ENCODE measurements at places on chromosomes 13 and 19. TPM values are rescaled to one million over a fixed set of nuclear protein-coding genes. Genes with fewer than 3 reads are reported as not detected.

Gene ZNF763
- 15.7 TPM for total RNA-seq

Gene IZUMO1
- not detected for total RNA-seq

Gene SLC25A41
- total RNA-seq: 0.96 TPM

Gene NFKBIB
- 23.6 TPM for total RNA-seq

Gene PRR22
- total RNA-seq: 10.0 TPM

Gene ZNF536
- not detected for total RNA-seq

Gene NOTCH3
- total RNA-seq: not detected

Gene CARD8
- total RNA-seq: 314 TPM

Gene PDX1
- not detected for total RNA-seq

Gene KDM4B
- 50.1 TPM for total RNA-seq

All from naive thymus-derived CD8-positive, alpha-beta T cell (primary cell).